Nephron progenitor cell (in vitro differentiated cells): ENCODE measurements at places on chromosomes 2 and 18.
A peak's percentile ranks its signal among the peaks of the same experiment; 100 is the strongest.

GRCh38 chr2:11589316-11589940 is 55.6 kb downstream of the GREB1 start:
- DNase-seq: no peak

- DNase-seq: no peak
Observed at GRCh38 chr18:44198612-44199284, 481.9 kb upstream of the SETBP1 start.

DNA sequence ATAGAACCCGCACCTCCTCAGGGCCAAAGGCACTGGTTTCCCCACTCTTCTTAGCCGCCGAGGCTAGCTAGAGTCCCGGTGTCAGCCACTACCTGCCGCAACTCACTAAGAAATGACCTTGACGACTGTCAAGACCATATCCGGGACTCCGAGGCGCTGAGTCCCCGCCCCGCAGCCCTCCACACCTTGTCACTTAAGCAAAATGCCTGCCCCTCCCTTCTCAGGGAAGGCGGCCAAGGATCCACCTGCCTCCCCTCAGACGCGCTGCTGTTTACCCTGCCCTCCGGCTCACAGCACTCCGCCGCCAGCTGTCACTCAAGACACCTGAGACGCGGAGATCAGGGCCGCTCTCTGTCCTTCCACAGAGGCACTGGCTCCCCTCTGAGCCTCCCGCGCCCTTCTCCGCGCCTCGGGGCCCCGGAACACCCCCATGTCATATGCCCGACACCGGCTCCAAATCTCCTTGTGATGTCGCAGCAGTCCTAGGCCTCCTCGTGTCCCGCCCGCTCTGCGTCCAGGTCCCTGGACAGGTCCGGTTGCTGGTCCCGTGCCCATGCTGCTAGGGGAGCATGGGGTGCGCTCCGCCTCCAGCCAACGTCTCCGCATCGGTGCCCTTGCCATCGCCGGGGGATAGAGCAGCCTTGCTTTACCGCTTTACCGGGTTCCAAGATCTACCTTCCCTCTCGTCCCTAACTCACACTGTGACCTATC is 32.5 kb upstream of the REG3G start:
- peak; percentile 47 for DNase-seq

DNA sequence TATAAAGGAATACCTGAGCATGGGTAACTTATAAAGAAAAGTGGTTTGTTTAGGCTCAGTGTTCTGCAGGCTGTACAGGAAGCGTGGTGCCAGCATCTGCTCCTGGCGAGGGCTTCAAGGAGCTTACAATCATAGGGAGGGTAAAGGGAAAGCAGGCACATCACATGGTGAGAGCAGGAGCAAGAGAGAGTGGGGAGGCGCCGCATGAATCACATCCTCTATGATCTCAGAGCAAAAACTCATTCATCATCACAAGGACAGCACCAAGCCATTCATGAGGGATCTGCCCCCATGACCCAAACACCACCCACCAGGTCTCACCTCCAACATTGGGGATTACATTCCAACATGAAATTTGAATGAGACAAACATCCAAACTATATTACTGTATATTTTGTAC is 32.5 kb downstream of the R3HDM1 start:
- no peak for DNase-seq

GRCh38 chr2:157875641-157876065 is 477 bp downstream of the ACVR1 start:
- DNase-seq: peak; percentile 85
